ENCODE measurements at places on chromosomes 7 and 10. TPM values are rescaled to one million over a fixed set of nuclear protein-coding genes. Genes with fewer than 3 reads are reported as not detected.

DNA sequence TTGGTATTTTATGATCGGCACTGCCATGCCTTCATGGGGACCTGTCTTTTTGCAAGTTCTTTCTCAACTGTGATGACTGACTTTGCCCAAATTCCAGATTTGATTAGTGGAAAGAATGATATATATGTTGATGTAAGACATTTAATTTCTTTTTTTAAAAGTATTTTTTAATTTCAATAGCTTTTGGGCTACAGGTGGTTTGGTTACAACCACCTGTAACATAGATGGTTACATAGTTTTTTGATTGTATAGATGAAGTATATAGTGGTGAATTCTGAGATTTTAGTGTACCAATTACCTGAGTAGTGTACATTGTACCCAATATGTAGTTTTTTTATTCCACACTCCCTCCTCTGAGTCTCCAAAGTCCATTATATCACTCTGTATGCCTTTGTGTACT is 69.6 kb downstream of the MCU start:
- DNase-seq = no peak

DNA sequence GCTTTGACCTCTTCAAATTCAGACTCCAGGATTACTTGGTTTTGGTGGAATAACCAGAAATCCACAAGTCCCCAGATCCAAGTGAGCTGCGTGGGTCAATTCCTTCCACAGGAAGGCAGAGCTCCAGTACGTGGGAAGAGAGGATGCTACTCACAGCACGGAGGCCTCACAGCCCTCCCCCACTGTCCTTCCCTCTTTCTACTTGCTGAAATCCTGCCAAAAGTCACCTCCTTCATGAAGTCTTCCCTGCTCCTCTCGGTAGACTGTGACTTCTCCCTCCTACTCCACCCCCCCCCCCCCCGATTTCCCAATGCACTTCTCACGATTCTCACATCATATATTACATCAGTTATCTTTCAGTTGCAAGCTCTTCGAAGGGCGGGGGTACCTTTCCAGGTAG is 12.3 kb downstream of the CAMK2G start:
- no peak for DNase-seq

FAM237B gene
- total RNA-seq = not detected

GRCh38 chr7:149310113-149310836 is 48.3 kb downstream of the ZNF783 start:
- DNase-seq = no peak

MUC12 gene
- 1.5 TPM for total RNA-seq

CFAP43 gene
- not detected for total RNA-seq

SPDYE2B gene
- total RNA-seq = not detected

ZNF736 gene
- total RNA-seq = 18.7 TPM

GRCh38 chr10:36254199-36254598 is 612.1 kb upstream of the FZD8 start:
- DNase-seq = no peak

DNA sequence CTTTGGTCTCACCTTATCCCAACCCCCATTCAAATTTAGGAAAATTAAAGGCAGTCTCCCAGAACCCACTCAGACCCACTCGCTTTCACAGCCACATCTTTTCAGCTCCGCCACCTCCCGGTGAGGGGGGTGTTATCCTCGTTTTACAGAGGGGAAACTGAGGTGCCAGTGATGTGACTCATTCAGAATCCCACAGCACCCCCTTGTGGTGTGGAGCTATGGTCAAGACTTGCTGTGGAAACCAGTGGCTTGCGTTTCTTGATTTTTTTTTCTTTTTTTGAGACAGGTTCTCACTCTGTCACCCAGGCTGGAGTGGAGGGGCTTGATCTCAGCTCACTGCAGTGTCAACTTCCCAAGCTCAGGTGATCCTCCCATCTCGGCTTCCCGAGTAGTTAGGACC is 27.6 kb downstream of the SLC35G1 start:
- DNase-seq = peak; percentile 74

DNA sequence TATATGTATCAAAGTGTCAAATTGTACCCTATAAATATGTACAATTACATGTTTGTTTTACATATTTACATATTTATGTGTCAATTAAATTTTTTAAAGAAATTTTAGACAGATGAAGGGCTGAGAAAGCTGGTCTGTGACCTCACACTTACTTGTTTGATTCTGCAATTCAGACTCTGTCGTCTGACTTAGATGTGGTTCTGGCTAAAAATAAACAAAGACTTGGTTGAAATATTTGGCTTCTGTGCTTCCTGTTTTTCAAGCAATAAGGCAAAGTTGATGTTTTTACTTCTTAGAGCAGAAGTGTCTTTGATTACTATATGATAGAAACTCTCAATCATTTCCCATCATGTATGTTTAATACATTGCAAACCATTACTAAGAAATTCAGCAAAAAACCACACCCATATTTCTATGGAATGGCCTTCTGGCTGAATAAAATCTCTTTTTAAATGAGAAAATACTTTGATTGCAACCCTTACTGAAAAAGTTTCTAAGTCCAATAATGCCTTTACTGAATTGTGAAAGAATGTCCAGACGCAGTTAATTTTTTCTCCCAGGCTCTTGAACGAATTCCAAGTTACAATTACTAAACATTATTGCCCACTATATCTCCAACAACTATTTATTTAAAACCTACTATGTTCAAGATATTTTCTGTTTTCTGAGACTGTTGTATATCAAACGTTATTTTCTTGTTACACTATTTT is 59.5 kb upstream of the PRKG1 start:
- DNase-seq = no peak

PRSS37 gene
- not detected for total RNA-seq

- no peak for DNase-seq
Observed at GRCh38 chr10:103766751-103767505, 88.4 kb downstream of the SH3PXD2A start.

NRF1 gene
- 22.3 TPM for total RNA-seq

SEMA3E gene
- not detected for total RNA-seq

NEUROD6 gene
- not detected for total RNA-seq

- no peak for DNase-seq
Observed at GRCh38 chr10:130079614-130080460, 30.8 kb downstream of the C10orf143 start.

ZNF467 gene
- total RNA-seq = 0.21 TPM

PON1 gene
- not detected for total RNA-seq

CALML3 gene
- not detected for total RNA-seq

CTTNBP2 gene
- total RNA-seq = not detected

GRCh38 chr10:70986623-70986950 is 98.2 kb upstream of the PCBD1 start:
- no peak for DNase-seq

ACSM6 gene
- total RNA-seq = not detected

GRCh38 chr10:63666836-63667383 is 145.7 kb downstream of the REEP3 start:
- DNase-seq = no peak

CFAP58 gene
- 0.19 TPM for total RNA-seq

PNLIPRP3 gene
- not detected for total RNA-seq

C10orf67 gene
- 0.07 TPM for total RNA-seq

Data from activated CD4-positive, alpha-beta T cell treated with anti-CD3 and anti-CD28 coated beads, Interleukin-2, amount 10 ng/mL, durations not matched to agents 24 days and 14 days (primary cell).